Karpas-422 (cell line): ENCODE measurements at places on chromosomes 7 and 10. TPM values are rescaled to one million over a fixed set of nuclear protein-coding genes. Genes with fewer than 3 reads are reported as not detected.

DNA sequence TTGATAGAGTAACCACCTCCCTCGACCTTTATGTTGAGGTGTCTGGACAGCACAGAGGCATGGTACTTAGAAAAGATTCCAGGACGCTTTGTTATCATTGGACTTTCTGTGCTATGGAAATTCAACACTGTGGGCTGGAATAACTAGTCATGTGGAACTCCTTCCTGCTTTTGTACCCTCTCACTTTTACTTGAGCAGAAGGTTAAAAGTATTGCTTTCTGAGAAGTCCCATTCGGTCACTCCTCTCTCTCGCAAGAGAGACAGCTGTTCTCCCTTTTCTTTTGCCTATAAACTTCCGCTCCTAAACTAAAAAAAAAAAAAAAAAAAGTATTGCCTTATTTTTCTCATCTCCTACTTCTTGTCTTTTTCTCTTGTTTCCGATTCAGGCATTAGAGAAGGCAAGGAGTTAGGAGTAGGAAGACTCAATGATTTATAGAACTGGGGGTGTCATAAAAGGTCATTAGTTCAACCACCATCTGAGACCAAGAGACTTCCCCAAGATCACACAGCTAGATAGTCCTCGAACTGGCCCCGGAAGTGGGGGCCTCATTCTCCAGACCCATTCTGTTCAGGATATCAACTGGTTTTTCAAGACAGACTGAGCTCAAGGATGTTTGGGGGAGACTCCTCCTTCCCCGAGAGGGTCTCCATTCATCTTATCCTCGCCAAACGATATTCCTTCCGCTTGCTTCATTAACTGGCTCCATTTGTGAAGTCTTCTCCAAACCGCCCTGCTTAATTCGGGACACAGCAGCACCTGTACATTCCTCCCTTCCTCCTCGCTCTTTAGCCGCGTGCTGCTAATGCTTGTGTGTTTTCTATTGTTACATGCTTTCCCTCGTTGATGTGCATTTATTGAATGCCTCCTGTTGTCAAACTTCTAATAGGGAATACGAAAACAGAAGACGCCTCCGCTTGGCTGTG lies 995 bp upstream of the INPP5F start:
- H3K27ac ChIP-seq = 0 out of 2 replicates have a peak overlapping the region, but pooled peaks have one; percentile 35
- H3K27me3 ChIP-seq = no peaks in the 10 kb centered on the region
- H3K4me3 ChIP-seq = peak overlapping the region; percentile 82

DNA sequence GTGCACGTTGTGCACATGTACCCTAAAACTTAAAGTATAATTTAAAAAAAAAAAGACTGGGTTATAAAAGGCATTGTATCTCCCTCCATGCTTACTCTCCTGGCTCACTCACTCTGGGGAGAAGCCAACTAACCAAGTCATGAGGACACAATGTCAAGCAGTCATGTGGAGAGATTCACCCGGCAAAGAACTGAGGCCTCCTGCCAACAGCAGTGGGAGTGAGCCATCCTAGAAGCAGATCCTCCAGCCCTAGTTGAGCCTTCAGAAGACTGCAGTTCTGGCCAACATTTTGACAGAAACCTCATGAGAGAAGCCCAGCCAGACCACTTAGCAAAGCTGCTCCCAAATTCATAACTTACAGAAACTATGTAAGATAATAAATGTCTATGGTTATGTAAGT lies 521.7 kb upstream of the FZD8 start:
- no peaks in the 10 kb centered on the region for H3K4me1 ChIP-seq
- no peak overlapping the region for H3K27ac ChIP-seq
- no peak for DNase-seq
- no peaks in the 10 kb centered on the region for H3K27me3 ChIP-seq
- no peak overlapping the region for H3K4me3 ChIP-seq

CALD1 gene
- total RNA-seq = 1.0 TPM in 1 of 2 replicates, not detected in the other

SHTN1 gene
- total RNA-seq = not detected in 2 replicates

- no peaks in the 10 kb centered on the region for H3K27me3 ChIP-seq
- H3K4me3 ChIP-seq = no peak overlapping the region
- H3K27ac ChIP-seq = no peak overlapping the region
- H3K4me1 ChIP-seq = no peaks in the 10 kb centered on the region; the same call in 1 of the 2 replicates
- peaks cover 44% of the 10 kb centered on the region for H3K36me3 ChIP-seq
These were observed 27.4 kb downstream of the GTF2I start for GRCh38 chr7:74684921-74685320.

- DNase-seq = no peak
- H3K36me3 ChIP-seq = no peaks in the 10 kb centered on the region
- no peaks in the 10 kb centered on the region for H3K4me1 ChIP-seq
- H3K27me3 ChIP-seq = no peaks in the 10 kb centered on the region
These were observed 223.7 kb downstream of the SNX10 start for GRCh38 chr7:26515314-26515842.

ATRNL1 gene
- not detected in 2 replicates for total RNA-seq

DNA sequence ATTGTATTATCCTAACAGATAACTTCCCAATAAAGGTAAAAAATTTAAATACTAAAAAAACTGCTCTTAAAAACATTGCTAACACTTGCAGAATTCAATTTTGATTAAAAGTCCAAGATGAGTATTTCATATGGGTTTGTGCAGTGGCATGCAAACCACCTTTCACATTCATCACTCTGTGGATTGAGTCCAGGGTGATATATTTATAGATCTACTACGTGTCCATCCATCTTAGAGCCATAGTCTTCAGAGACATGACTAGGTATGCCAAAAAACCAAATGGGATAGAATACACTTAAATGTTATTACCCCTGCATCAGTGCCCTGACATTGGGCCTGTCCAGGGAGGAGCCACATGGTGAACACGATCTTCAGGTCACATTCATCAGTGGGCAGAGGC lies 96.0 kb downstream of the DOCK4 start:
- no peaks in the 10 kb centered on the region for H3K27me3 ChIP-seq
- H3K4me1 ChIP-seq = no peaks in the 10 kb centered on the region
- H3K27ac ChIP-seq = no peak overlapping the region
- H3K36me3 ChIP-seq = no peaks in the 10 kb centered on the region

DNA sequence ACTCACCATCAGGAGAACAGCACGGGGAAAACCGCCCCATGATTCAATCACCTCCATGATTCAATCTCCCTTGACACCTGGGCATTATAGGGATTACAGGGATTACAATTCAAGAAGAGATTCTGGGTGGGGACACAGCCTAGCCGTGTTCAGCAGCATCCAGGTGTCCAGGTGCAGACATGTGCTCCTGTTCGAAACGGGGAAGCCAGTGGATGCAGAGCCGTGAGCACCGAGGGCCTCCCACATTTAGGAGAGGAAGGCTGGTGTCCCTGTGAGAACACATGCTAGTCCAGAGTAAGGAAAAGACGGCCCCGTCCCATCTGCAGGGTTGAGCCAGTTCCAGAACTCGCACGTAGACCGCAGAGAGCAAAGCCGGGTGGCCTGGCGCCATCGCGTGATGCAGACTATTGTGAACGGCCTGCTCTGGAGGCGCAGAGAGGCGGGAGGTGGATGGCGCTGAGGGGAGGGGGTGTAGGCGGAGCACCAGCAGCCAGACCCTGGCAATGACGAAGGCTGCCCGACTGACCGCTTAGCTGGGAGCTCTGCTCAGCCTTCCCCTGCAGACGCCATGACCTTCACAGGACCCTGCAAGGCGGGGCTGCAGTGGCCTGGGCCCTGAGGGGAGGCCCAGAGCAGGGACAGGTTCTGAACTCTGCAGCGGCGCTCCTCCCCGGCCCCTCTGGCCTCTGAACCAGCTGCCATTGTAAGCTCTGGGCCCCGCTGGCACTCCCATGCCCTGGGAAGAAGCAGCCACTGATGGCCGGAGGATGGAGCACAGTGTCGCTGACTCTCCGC lies 141.6 kb upstream of the TCERG1L start:
- H3K4me3 ChIP-seq = no peak overlapping the region
- H3K27ac ChIP-seq = no peak overlapping the region
- H3K27me3 ChIP-seq = no peaks in the 10 kb centered on the region
- 0 out of 2 replicates have a peak, but pooled peaks cover 2% of the 10 kb centered on the region for H3K4me1 ChIP-seq
- H3K36me3 ChIP-seq = no peaks in the 10 kb centered on the region
- no peak for DNase-seq

- no peak overlapping the region for H3K4me3 ChIP-seq
- no peaks in the 10 kb centered on the region for H3K36me3 ChIP-seq
- no peak for DNase-seq
- H3K27ac ChIP-seq = no peak overlapping the region
These were observed 4.7 kb upstream of the EBLN1 start for GRCh38 chr10:22222236-22223190.

TCERG1L gene
- not detected in 2 replicates for total RNA-seq

HGF gene
- total RNA-seq = not detected in 2 replicates
